COR-L47 (cell line): ENCODE measurements at places on chromosomes 5 and 9.

DNA sequence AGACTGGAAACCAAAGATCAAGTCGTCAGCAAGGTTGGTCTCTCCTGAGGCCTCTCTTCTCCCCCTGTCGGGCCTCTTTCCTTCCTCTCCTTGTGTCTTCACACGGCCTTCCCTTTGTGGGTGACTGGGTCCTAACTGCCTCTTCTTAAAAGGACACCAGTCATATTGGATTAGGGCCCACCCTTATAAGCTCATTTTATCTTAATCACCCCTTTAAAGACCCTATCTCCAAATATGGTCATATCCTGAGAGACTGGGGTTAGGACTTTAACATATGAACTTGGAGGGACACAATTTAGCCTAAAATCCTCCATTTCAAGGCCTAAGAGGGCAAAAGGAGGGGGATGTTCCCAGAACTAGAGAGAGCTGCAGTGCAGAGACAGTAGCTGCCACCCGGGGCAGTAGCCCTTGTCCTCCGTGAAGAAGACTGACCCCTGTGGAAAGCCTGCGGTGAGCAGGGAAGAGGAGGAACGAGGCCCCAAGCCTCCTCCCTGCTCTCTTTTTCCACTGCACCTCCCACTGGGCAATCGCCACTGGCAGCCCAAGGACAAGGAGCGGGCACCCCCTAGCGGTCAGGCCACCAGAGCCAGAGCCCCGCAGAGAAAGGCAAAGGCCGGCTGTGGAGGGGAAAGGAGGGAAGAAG, 34.9 kb downstream of the CFAP90 start:
- no peak for DNase-seq

GRCh38 chr5:168114444-168115017, 176.9 kb upstream of the WWC1 start:
- peak; percentile 52 for DNase-seq

GRCh38 chr9:97237311-97237786, 70.1 kb upstream of the CCDC180 start:
- DNase-seq: no peak

- no peak for DNase-seq
These were observed 190.4 kb downstream of the DRD1 start for GRCh38 chr5:175253597-175253996.

DNA sequence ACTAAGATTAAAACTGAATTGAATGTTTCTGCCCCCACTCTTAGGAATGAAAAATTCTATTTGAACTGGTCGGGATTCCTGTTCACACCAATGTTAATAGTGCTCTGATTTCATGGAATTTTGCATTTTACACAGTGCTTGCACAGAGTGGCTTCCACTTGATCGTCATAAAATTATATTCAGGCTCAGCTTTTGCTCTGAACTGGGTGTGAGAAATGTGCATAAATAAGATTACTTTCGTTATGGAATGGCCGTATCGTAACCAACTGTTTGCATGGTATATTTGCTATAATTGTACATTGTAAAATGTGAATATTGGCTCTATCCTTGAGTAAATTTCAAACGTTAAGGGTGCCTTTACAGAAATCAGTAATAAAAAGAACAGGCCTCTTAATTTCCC, 240.9 kb downstream of the RFK start:
- no peak for DNase-seq

- no peak for DNase-seq
These were observed 222.0 kb upstream of the KLF4 start for GRCh38 chr9:107711542-107711941.

DNA sequence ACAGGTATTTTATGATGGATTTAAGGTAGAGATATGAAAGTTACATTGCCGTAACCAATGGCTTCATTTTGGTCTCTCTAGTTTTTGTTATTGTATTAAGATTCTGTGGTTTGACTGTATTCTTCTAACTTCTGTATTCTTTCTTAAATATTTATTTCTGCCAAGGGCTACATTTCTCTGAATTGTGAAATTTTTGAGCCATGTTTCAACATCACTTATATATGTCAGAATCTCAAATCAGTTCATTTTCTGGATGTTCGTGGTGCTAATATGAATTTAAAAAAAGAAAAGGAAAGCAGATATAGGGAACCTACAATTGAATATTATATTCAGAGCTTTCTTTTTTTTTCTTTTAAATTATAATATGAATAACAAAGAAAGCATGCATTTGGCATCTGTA, 142.7 kb downstream of the ANXA1 start:
- DNase-seq: no peak

DNA sequence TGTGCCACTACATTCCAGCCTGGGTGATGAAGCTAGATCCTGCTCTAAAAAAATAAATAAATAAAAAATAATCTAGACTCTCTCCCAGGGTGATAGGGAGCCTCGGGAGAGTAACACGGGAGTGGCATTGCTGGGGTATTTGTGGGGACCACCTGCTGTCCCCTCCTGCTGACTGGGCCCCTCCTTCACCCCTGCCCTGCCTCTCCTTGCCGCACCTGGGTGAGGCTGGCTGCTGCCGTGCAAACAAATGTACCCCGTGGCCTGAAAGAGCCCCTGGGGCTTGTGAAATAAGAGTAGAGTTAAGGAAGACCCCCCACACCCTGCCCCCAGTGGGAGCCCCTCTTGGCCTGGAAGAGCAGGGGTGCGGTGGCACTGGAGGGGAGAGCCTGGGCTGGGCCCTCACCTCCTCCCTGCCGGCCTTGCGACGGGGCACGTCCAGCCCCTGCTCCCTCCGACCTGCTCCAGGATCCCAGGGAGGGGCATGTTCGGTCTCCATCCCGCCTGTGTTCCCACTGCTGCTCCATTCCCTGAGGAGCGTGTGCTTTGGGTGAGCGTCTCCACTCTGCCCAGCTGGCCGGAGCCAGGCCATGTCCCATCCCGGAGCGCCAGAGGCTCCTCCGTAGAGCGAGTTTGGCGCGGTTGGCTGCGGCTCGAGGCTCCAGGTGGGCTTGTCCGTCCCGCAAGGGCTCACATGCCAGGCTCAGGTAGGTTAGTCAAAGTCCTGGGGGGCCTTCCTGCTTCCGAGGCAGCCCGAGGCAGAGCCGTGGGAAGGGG, 75.0 kb upstream of the RNU6ATAC start:
- no peak for DNase-seq

DNA sequence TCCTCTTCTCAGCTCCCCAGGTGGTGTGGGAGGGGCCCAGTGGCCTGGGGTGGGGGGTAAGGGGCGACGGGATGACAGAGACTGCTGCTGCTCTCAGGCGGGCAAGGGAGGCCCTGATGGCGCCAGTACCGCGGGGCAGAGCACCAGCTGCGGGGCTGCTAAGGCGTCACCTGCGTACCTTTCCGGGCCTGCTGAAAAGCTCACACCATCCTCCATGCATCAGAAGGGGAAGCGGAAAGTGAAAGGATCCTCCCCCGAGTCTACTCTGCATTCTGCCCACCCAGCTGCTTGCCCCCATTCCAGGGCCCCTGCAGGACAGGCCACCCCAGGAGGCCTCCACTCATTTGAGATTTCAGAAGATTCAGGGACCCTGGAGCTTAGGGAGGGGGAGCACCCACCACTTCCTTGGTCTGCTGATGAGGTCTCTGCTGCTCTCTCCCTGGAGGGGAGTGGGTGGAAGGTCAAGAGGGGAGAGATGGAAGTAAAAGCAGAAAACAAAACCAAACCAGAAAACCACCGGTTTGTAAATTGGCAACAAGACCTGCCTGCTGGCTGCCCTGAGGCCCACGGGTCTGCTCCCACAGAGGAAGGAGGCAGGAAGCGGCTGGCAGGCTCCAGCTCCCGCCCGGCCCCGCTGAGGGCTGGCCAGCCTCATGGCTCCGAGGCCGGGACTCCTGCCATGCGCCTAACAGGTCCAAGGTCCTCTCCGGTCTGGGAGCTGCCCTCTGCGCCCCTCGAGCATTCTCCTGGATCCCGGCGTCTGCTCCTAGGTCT, 33.6 kb downstream of the PRRT1B start:
- no peak for DNase-seq

GRCh38 chr5:78242001-78242400, 52.5 kb downstream of the AP3B1 start:
- no peak for DNase-seq

DNA sequence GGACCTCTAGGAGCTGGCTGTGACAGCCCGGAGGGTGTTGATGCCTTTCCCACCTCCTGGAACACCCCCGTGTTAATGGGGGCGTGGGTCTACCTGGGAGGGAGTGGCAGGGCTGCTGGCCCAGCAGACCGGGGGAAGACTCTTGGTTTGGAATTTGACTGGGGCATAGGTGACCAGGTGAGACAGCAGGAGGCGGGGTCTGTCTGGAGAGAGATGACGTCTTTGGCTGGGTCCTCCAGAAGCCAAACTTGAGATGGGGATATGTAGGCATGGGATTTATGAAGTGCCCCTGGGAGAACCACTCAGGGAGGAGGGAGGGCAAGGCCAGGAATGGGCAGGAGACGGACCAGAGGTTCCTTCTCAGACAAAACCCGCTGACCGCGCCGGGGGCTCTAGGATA, 42.6 kb downstream of the NEK6 start:
- DNase-seq: no peak

- no peak for DNase-seq
These were observed 1.0 kb downstream of the BRIX1 start for GRCh38 chr5:34916518-34916917.

DNA sequence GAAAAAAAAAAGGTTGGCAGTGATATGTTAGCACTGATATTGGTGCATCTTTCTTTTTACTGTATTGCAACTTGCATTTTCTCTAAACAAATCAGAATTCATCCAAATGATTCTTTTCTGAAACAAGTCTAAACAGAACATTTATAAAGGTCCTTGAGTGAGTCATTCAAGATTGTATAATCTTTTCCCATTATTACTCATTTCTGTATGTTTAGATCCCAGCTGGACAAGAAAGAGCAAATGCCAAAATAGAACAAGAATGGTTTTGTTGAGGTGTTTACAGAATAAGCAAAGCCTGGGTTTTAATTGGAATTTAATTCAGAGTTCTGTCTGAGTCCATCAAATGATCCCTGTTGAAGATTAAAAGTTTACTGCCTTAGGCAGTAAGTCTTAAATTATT, 112.3 kb downstream of the VCAN start:
- no peak for DNase-seq

DNA sequence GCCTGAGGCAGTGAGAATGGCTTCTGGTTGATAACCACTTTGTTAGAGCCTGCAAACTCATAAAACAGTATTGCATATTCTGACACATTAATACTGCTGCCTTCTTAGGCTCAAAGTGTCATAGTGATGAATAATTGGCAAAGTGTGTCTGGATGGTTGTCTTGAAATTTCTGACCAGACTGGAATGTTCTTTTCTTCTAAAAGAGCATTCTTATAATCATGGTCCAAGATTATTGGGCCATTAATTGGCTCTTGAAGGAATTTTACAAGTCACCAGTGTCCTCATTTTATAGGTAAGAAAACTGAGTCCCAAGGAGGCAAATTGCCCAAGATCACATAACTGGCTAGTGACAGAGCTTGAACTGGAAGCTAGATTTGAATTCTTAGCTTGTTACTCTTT, 111.7 kb downstream of the PCSK1 start:
- no peak for DNase-seq

GRCh38 chr9:127319366-127320114, 55.0 kb downstream of the GARNL3 start:
- DNase-seq: no peak

- DNase-seq: peak; percentile 59
These were observed 639.0 kb downstream of the CCDC171 start for GRCh38 chr9:16191691-16192402.

DNA sequence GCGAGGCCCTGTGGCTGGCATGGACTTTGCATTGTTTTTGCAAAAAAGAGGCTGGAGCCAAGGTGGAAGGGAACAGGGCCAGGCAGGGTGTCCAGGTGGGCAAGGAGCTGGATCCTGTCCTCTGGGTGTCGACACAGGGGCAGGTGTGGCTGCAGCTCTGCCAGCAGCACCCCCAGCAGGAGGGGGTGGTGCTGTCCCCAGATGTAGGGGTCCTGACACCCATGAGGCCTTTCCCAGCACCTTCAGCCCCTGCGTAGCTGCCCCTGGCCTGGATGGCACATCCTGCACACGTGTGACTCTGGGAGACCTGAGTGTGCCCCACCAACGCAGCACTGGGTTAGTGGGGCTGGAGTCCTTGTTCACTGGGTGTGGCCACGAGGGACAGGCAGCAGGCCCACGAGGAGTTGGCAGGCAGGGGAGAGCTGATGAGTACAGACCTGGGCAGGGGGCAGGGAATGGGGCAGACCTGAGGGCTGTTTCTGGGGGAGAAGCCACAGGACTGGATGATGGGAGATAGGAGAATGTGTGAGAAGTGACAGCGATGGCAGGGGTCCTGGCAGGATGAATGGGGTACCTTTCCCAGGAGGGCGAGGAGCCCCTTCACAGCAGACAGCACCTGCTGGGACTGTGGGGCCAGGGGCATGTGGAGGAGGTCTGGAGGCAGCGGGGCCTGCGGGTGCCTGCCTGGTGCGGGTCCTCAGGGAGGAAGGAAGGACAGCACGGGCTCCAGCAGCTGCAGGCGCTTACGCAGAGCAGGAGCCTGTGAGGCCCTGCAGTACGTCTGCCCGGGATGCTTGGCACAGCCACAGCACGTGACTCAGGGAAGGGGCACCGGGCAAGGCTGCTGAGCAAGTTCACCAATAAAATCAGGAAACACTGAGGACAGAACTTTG, 3.6 kb upstream of the RASGEF1C start:
- no peak for DNase-seq

GRCh38 chr5:40983781-40984180, 74.5 kb downstream of the C7 start:
- DNase-seq: no peak

DNA sequence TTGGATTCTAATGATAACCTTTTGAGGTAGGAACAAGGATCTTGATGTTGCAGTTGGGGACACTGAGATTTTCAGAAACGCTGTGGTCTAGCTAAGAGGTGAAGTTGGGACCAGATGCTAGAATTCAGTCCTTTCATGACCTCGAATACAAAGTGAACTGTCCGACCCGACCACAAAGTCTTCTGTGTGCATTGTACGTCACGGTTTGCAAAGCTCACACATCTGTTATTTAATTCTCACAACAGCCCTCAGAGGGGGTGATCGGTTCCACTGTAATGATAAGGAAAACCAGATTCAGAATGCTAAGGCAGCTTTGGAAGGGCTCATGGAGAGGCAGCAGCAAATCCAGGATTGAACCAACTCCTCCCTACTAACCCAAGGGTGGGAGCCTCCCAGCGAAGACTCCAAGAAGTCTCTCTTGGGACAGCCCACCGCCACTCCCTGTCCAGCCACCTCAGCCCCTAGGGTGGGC, 16.6 kb upstream of the KIF12 start:
- no peak for DNase-seq

GRCh38 chr5:35857606-35858205, 1.0 kb downstream of the IL7R start:
- DNase-seq: no peak

GRCh38 chr9:16003785-16004184, 450.9 kb downstream of the CCDC171 start:
- DNase-seq: peak; percentile 91

GRCh38 chr5:14199902-14200301, 56.8 kb downstream of the TRIO start:
- peak; percentile 80 for DNase-seq

- DNase-seq: no peak
These were observed 117.9 kb downstream of the GADD45G start for GRCh38 chr9:89722712-89723111.

GRCh38 chr5:176697267-176697933, 50.1 kb downstream of the TSPAN17 start:
- DNase-seq: no peak
